ENCODE measurements at places on chromosomes 2 and 18. TPM values are rescaled to one million over a fixed set of nuclear protein-coding genes. Genes with fewer than 3 reads are reported as not detected.

The SLC19A3 gene
- 8.4 TPM for polyA plus RNA-seq

The NAB1 gene
- 12.9 TPM for polyA plus RNA-seq

The LBX2 gene
- 4.9 TPM for polyA plus RNA-seq

The TRIM54 gene
- 2.4 TPM for polyA plus RNA-seq

The KYNU gene
- 3.8 TPM for polyA plus RNA-seq

The GATA6 gene
- polyA plus RNA-seq, result 36.9 TPM

The NCKAP5 gene
- 5.9 TPM for polyA plus RNA-seq

The MAP3K19 gene
- polyA plus RNA-seq, result not detected

The TRIB2 gene
- polyA plus RNA-seq, result 20.1 TPM

The TCF23 gene
- polyA plus RNA-seq, result not detected

The ARPC2 gene
- 300 TPM for polyA plus RNA-seq

The HOXD9 gene
- not detected for polyA plus RNA-seq

The CD207 gene
- not detected for polyA plus RNA-seq

The GALNT5 gene
- polyA plus RNA-seq, result 3.8 TPM

The GCKR gene
- 2.4 TPM for polyA plus RNA-seq

The TMEM198 gene
- polyA plus RNA-seq, result 1.8 TPM

The STAT4 gene
- polyA plus RNA-seq, result 2.2 TPM

The CERKL gene
- not detected for polyA plus RNA-seq

The CCDC88A gene
- 4.9 TPM for polyA plus RNA-seq

The DTNB gene
- polyA plus RNA-seq, result 3.1 TPM

The NXPH2 gene
- not detected for polyA plus RNA-seq

The GALR1 gene
- 0.01 TPM for polyA plus RNA-seq

The CFC1 gene
- not detected for polyA plus RNA-seq

The MALL gene
- 199 TPM for polyA plus RNA-seq

The FAM228A gene
- 0.34 TPM for polyA plus RNA-seq

The FAM237A gene
- polyA plus RNA-seq, result not detected

The C2orf92 gene
- 8.6 TPM for polyA plus RNA-seq

The PRKRA gene
- polyA plus RNA-seq, result 29.2 TPM

Measured in small intestine (tissue), 16 donors.